ENCODE measurements at places on chromosomes 12 and 14.

GRCh38 chr14:97218691-97219430, 421.7 kb downstream of the VRK1 start:
- DNase-seq: no peak

DNA sequence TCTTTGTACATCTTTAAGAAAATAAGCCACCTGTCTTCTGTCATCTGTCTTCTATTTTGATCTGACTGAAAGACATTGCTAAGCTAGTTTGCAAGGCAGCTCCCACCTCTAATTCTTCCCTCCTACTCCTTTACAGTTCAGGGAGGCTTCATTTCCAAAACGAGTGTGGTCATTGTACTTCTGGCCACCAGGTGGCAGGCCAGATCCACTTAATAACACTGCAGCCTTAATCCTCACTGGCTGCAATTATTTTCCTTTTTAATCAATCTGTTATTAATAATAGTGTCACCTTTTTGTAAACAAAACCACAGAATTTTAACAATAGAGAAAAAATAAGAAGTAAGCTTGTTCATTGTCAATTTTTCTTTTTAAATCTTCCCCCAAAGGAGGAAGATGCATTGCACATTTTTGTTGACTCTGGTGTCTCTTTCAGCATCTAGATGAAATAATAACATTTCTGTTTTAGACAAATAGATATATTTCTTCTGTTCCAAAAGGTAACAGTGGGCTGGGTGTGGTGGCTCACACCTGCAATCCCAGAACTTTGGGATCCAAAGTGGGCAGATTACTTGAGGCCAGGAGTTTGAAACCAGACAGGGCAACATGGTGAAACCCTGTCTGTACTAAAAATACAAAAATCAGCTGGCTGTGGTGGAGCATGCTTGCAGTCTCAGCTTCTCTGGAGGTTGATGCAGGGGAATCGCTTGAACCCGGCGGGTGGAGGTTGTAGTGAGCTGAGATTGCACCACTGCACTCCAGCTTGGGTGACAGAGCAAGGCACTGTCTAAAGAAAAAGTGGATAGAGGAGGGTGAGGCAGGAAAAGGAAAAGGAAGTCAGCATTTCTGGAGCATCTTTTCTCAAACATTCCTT, 23.3 kb downstream of the GABARAPL1 start:
- peak; percentile 39 for DNase-seq

- peak; percentile 71 for DNase-seq
These were observed 51.4 kb downstream of the VCPKMT start for GRCh38 chr14:50064993-50065392.

GRCh38 chr14:61475316-61475715, 153.9 kb downstream of the PRKCH start:
- DNase-seq: peak; percentile 60

Data from RPMI8226 (cell line).